ELR (cell line): ENCODE measurements at places on chromosomes 12 and 14.

GRCh38 chr12:117096501-117097042 lies 2.6 kb downstream of the TESC start:
- DNase-seq: no peak

DNA sequence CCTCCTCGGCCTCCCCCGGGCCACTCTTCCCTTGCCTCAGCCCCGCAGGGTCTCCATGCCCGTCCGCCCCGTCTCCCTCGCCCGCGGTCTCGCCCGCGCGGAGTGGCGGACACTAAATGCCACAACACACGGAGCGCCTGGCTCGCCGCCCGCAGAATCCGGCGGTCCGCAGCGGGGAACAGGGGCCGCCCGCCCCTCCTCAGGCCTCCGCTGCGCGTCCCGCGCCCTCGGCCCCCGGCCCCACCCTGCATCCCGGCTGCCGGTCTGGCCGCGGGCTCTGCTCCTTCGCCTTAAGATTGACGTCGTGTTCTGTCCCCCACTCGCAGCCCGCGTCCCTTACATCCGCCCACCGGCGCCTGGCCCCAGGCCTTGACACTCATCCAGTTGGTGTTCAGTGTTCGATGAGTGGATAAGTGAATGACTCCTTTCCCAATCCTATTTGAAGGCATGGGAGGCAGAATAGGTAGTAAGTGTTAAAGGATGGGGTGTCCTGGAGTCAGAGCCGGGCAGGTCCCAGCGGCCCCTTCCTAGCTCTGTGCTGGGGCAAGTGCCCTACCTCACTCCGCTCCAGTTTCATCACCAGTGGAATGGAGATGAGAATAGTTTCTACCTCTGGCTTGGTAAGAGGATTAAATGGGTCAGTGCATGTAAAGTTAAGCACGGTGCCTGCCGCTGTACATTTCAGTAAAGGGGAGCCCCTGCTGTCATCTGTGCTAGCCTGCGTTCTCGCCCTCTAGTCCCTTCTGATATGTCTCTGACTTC lies 622 bp downstream of the TECPR2 start:
- peak; percentile 91 for DNase-seq

- DNase-seq: no peak
These were observed 234.4 kb upstream of the CLEC14A start for GRCh38 chr14:38490273-38490672.

GRCh38 chr14:31346097-31346496 lies 74.3 kb downstream of the HEATR5A start:
- DNase-seq: no peak

GRCh38 chr12:54784115-54784514 lies 70.2 kb upstream of the MUCL1 start:
- no peak for DNase-seq

- DNase-seq: no peak
These were observed 180.9 kb downstream of the CHST11 start for GRCh38 chr12:104637604-104638003.

DNA sequence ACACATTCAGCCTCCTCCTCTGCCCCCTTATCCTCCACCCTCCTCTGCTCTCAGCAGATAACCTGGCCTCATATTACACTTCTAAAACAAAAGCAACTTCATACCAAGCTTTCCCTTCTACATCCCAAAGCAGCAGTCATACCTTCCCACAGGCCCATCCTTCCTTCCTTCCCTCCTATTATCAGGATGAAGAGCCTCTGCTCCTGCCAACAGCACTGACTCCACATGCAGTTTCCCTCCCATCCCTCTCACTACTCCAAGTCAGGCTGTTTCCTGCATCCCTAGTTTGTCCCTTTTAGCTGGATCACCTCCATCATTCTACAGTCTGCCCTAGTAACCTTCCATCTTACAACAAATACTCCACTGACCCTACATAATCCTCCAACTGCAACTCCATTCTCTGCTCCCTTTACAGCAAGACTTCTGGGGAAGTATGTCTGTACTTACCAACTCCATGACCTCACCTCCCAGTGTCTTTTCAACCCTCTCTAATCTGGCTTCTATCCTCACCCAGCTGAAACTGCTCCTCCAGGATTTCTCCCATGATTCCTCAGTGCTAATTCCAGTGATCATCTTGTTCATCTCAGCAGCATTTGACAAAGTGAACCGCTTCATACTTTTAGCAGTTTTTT lies 4.9 kb upstream of the YEATS4 start:
- no peak for DNase-seq

DNA sequence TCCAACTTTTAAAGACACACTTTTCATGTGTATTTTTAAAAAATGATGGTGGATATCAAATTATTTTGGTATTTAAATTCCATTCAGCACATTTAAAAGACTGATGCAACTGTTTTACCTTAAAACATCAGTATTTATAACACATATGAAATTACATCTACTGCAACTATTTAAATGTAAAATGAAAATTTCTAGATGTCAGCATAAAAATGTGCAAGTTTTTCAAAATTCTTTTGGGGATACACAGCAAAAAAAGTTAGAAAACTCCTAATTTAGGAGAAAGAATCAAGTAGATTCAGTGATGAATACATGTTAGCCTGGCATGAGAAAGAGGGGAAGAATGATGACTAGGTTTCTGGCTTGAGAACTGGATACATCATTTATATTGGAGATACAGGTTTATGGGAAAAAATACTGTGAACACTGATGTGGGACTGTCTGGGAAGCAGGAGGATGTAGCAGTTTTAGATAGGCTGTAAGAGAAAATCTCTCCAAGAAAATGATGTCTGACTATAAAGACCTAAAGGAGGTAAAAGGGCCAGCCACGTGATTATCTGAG lies 9.2 kb downstream of the SOS2 start:
- peak; percentile 8 for DNase-seq

DNA sequence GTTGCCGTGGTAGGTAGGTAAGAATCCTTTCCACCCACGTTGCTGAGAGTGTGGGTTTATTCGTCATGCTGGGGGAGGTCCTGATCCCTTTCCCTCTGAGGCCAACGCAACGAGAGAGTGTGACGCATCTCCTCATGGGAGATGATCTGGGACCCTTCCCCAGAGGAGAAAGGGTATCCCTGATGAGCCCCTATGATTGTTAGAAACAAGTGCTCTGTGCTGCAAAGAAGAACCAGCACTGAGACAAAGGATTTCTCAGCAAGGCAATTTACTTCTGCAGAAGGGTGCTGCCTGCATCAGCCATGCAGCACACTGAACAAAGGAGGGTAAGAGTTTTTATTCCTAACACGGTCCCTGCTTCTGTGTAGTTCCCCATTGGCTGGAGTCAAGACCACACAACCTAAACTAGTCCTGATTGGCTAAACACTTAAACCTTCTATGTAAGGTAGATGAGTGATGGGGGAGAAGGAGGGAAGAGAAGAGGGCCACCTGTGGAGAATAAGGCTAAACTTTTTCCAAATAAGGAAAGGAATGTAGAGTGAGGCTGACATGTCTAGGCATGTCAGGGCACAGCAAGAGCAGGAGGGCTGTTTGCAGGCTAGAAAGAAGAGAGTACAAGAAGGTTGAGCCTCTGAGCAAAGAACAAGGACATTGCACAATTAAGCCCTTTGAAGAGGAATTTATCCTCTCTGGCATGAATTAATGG lies 21.3 kb downstream of the CLEC2A start:
- DNase-seq: no peak

- peak; percentile 2 for DNase-seq
These were observed 650 bp downstream of the GALC start for GRCh38 chr14:87992346-87992717.

GRCh38 chr12:63940310-63941005 lies 96.0 kb downstream of the SRGAP1 start:
- DNase-seq: no peak

GRCh38 chr12:59724011-59724695 lies 128.3 kb downstream of the SLC16A7 start:
- no peak for DNase-seq

- DNase-seq: peak; percentile 47
These were observed 237.0 kb upstream of the TBX3 start for GRCh38 chr12:114920771-114921554.

GRCh38 chr12:63915105-63915800 lies 70.8 kb downstream of the SRGAP1 start:
- peak; percentile 90 for DNase-seq

GRCh38 chr14:92897922-92898565 lies 24.9 kb upstream of the CHGA start:
- DNase-seq: no peak

GRCh38 chr14:23208324-23208723 lies 24.9 kb upstream of the SLC7A8 start:
- no peak for DNase-seq

DNA sequence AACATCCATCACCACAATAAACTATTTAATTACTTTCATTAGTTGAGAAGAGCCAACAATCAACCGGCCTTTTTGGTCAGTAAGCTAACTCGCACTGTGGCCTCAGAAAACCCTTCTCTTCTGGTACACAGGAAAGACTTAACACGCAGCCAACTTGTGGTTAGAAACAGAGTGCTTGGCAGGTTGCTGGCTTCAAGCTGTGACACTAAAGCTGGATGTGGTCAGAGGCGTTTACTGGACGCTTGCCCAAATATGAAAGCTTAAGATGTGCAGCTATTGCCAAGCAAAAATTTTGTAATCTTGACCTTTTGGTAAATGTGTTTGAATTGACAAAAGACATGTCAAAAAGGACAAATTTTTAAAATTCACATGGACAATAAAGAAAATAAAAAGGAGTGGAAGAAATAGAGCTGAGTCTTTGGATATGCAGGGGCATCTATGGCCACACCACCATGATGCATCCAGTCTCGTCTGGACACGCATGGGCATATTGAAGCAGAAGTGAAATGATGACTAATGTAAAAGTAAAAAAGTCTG lies 2.6 kb upstream of the KLRK1 start:
- DNase-seq: peak; percentile 84

- no peak for DNase-seq
These were observed 359.0 kb downstream of the BTG1 start for GRCh38 chr12:91786499-91787272.

- no peak for DNase-seq
These were observed 27.5 kb downstream of the MMAB start for GRCh38 chr12:109545826-109546225.

DNA sequence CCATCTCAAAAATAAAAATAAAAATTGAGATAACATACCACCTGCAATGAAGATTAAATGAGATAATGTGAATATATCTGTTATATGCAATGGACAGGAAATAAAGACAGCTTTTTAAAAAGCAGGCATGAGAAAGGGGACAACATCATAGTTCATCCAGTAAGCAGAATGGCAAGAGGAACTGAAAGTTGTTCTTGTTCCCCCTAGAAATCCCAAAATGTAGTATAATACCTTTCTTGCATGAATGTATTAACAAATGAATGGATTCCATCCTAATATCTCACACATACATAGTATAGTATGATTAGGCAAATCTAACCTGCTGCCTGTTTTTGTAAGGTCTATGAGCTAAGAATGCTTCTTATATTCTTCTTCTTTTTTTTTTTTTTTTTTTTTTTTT lies 31.4 kb downstream of the FGD6 start:
- DNase-seq: no peak

- peak; percentile 10 for DNase-seq
These were observed 24.5 kb downstream of the ZNF891 start for GRCh38 chr12:133105620-133106019.

DNA sequence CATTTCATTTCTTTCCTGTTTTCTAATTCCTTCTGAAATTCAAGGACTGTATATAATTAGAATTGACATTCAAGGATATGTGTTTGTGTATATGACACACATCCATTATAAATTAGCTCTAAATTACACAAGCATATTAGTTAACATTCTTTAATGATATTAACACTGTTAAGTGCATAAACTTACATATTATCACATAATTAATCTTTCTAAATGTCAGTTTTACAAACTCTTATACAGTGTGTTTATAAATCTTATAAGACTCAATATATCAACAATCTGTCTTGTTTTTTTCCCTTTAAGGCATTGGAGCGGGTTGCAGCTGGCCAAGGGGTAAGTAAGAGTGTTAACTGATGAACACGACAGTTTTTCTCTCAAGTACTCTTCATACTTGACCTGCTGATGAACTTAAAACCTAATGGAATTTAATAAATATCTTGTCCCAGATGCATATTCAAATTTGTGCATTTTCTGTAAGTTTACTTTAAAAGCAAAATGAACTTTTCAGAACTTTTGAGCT lies 76.1 kb downstream of the METTL25 start:
- no peak for DNase-seq

GRCh38 chr12:89882050-89882449 lies 173.4 kb upstream of the ATP2B1 start:
- DNase-seq: peak; percentile 18

GRCh38 chr12:70576341-70577282 lies 60.6 kb downstream of the PTPRB start:
- peak; percentile 86 for DNase-seq

DNA sequence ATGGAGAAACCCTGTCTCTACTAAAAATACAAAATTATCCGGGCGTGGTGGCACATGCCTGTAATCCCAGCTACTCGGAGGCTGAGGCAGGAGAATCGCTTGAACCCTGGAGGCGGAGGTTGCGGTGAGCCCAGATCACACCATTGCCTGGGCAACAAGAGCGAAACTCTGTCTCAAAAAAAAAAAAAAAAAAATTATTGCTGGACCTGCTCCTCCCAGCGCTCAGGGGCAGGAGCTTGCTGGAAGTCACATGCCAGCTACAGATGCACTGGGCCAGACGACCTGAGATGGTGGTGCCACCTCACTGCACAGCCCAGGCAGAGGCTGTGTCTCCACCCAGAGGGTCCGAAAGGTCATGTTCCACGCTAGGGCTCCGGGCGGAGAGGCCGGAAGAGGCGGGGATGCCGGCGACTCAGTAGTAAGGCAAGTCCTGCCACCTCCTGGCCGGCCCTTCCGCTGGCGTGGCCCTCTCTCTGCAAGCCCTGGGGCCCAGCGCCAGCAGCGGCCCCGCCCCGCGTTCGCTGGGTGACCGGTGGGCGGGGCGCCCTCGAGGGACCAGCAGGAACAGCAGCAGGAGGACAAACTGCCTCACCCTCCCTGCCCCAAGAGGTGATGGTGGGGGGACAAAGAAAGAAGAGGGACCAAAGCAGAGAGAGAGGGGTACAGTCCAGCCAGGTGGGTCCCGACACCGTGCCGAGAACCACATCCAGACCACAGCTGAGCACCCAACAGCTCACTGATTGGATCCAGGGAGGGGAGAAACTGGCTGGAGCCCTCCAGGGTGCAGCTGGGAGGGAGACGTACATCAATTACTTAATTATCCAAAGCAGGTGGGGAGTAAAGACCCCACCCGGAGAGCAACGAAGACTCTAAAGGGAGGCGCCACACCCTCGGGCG lies 3.6 kb upstream of the RHOF start:
- DNase-seq: peak; percentile 94

GRCh38 chr12:29253906-29254625 lies 105.0 kb downstream of the FAR2 start:
- DNase-seq: no peak

- no peak for DNase-seq
These were observed 7.5 kb downstream of the MMP17 start for GRCh38 chr12:131835616-131836171.

- DNase-seq: peak; percentile 68
These were observed 6.3 kb upstream of the SERPINA1 start for GRCh38 chr14:94394581-94395207.

- DNase-seq: no peak
These were observed 214.7 kb downstream of the MON2 start for GRCh38 chr12:62681306-62681705.

- no peak for DNase-seq
These were observed 217.0 kb downstream of the BCL11B start for GRCh38 chr14:99055019-99055418.

GRCh38 chr14:34081576-34082136 lies 130.8 kb upstream of the EGLN3 start:
- DNase-seq: peak; percentile 53
